ENCODE measurements at places on chromosomes 3 and 15.

DNA sequence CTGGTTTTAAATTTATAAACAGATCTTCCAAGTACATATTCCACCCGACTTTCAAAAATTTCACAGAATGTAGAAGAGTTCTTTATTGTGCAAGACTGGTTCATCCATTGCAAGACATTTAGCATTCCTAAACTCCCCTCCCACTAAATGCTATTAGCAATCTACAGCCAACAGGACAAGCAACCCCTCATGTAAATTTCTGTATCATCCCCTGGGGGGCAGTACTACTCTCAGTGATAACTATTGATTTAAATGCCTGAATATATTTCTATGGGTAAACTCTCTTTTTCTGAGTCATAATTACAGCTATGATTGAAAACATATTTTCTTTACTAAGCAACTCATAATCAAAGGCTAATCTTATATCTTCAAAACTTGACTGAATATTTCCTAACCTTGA, 10.7 kb upstream of the SLC15A2 start:
- no peak for DNase-seq

GRCh38 chr3:147518465-147518864, 109.3 kb downstream of the ZIC1 start:
- no peak for DNase-seq

DNA sequence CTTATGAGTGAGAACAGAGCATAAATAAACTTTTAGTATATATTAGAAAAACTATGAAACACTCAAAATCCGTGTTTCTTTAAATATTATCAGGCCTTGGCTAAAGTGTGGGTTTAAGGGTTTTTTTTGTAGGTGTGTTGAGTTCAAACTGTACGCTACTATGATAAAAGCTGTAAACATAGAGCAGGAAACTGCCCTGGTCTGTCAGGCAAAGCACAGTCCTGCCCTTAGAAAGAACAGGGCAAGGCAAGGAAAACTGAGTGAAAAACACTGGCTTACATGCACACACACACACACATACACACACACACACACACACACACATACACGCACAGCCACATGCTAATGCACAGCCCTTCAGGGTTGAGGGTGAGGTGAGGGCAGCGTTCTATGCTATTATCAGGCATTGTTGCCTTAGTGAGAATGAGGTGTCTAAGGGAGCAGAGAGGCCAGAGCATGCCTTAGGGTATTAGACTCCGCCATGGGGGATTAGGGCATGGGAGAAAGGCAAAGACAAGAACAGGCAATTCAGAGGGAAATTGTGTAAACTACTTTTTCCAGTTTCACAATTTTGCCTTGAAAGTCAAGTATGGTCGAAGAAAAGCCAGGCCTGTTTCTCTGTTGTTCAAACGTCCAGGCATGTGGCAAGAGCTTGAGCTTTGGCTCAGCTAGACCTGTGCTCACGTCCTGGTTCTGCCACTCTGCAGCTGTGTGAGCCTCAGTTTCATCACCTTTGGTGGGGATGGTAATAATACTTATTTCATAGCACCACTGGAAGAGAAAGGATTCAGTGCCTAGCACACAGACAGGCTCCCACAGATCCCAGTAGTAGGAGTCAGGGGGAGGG, 36.3 kb upstream of the TPM1 start:
- DNase-seq: no peak

DNA sequence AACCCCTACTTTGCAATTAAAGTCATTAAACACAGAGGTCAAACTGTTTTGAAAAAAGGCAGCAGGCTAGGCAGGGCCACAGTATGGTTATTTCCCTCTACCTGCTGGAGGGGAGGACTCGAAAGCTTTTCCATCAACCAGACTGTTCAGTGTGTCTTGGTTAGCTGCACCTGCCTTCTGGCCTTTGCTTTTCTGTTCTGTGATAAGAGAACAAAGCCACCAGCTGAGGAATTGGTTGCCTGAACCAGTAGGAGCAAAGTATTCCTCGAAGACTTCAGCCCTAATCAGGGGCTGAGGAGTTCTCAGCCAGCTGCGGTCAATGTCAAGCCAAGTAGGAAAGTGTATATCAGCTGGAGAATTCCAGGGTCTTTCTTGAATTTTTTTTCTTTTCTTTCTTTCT, 132.5 kb downstream of the SOX2 start:
- DNase-seq: no peak

- no peak for DNase-seq
Measured at GRCh38 chr3:23100106-23100505, 103.0 kb upstream of the UBE2E2 start.

DNA sequence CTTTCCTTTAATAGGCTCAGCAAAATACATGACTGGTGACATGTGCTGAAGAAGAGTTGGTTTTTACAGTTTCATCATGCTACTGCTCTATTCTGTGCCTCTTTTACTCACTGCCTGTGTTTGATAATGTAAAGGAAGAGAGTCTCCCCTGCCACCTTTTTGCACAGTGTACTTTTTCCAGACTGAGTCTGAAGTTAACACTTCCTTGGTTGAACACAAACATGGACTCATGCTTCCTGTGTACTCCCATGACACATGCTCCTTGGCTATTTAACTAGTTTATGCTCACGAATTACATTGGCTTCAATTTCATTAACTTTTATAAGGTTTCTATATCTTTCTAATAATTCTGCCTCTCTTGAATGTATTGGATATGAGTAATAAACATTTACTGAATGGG, 396.1 kb downstream of the VGLL3 start:
- no peak for DNase-seq

DNA sequence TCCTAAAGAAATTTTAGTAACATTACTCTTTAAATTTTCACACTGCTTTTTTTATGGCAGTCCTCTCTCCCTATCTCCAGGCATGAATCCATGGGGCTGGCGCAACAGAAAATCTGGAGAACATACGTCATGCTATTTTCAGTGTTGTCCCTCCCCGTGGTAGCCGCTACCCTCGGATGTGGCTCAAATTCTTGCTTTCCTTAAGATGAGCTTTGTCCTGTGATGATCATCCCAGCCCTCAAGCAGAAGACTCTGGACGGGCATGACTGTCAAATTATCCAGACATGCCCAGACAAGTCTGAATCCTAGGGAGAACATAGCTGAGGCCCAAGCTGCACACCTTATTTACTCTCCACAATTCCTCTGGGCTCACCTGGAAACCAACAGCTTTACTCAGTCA, 49.1 kb downstream of the FMN1 start:
- no peak for DNase-seq

GRCh38 chr3:167941234-167941995, 154.3 kb downstream of the GOLIM4 start:
- DNase-seq: no peak

- DNase-seq: no peak
Measured at GRCh38 chr3:98552232-98553020, 20.6 kb downstream of the GPR15 start.
